ENCODE measurements at places on chromosomes 3 and 15.

DNA sequence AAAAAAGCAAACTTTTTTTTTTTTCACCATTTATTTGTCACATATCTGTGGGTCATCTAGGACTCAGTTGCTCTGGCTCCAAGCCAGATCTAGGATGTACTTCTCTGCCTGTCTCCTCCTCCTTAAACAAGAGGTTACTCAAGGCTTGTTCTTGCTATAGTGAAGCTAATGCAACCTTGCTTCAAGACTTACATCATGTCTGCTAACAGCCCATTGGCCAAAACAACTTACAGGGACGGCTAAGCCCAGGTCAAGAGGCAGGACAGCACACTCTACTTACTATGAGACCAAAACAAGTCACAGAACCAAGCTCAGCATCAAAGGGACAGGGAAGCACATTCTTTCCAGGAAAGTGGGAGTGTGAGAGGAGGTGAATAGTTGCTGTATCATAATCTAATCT is 123.8 kb upstream of the BNIP2 start:
- no peak for DNase-seq

DNA sequence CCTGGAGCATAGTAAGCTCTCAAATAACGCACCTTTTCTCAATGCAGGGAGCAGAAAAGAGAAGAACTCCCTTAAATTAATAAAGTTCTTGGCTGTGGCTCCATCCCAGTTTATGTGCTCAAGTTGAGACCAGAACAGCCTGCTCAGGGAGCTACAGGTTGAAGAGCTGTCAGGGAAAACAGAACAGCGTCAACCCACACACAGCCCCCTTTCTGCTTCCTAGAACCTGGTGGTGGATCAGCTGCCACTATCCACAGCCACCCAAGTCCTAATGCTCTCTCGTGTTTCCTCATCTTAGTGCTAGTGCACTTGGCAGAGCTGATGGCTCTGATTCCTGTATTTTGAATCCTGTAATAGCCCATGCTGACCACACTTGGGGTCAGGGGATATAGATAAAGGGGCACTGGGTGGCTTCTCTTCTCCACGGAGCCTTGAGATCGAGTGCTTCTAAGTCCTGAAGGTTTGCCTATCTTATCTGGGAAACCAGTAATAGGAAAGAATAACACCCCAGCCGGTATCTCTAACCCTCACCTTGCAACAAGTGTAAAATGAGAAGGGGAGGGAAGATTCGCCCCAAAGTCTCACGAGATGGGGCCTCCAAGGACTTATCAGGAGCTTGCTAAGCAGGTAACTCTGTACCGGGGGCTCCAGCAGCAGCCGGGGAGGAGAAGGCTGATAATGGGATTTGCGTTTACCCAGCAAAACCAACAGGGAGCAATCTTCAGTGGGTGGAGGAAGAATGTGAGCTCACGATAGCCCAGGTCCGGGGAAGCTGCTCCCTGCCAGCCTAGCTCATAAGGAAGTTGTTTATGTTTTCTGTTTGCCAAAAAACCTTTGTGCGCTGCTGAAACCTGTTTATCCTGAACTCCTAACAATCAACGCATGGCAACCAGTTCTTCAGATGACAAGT is 136.2 kb upstream of the ICE2 start:
- no peak for DNase-seq

GRCh38 chr3:28947061-28947460 is 333.8 kb upstream of the RBMS3 start:
- no peak for DNase-seq

DNA sequence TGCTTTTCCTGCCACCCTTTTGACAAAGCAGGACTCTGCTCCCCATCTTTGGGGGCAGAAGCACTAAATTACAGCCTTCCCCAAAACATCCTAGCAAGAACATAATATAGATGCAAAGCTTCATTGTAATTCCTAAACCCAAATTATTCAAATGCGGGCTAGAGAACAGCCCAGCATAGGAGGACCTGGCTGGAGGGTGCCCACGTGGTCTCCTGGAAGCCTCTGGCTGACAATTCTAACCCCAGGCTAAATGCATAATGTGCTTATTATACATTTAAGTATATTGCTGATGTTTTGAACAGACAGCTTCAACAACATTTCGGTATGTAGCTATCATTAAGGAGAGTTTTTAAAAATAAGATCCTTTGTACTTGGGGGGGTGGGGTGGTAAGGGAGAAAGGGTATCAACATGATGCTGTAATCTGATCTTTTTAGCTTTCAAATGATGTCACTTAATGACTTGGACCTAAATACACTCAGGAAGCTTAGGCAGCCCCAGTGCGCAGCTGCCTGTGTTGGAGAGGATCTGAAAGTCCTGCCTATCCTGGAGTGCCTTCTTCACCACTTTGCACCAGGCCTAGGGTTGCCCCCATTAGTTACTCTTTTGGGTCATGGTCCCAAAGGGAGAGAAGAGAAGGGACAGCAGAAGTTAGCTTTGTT is 57.2 kb upstream of the USP3 start:
- no peak for DNase-seq

DNA sequence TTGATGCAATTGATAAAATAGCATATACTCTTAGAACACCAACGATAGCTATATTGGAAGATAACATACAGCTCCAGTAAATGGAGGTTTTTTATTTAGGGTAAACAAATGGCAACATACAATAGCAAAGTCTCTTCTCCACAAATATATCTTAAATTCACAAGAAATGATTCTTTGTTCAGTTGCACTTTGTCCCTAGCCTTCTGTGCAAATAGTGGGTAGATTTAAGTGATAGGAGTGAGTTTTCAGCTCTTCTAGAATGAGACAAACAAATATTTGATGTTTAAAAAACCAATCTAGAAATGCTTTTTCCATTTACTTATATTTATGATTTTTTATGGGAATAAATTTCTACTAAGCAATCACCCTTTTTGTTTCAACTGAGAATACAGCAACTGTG is 253.8 kb downstream of the NEK10 start:
- no peak for DNase-seq

DNA sequence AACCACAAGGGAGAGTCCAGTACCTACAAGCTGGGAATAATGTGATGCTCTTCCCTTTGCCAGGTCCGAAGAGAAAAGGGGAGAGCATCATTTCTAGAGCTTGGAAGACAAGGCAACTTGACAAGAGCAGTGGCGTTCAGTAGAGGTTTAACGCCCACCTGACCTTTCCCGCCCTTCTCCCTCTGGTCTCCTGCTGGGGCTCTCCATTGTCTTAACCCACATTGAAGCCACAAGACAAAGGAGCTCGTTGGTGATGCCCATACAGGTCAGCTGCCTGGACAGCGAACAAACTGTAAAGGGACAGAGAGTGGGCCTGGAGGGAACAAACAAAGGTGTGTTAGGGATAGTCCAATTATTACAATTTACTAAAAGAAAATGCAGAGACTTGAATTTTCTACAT is 13.1 kb upstream of the DUT start:
- DNase-seq, result no peak

DNA sequence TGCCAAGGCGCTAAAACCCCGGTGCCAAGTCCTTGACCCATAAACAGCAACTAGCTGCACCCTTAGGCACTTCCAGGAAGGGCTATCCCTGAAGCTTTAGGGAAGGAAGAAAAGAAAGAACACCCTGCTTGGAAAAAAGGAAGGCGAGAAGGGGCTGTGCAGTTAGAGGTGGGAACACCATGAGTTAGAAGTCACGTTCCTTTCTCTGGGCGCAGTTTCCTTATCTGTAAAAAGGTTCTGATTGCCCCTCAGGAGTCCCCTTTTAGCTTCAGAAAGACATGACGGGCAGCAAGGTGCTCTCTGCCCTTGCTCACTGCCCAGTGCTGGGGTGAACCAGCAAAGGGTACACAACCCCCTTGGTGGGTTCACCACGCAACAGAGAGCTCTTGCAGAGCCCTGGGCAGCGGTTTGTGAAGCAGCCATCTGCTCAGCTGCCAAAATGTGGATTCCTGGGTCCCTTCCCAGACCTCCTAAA is 798 bp downstream of the GCHFR start:
- no peak for DNase-seq

GRCh38 chr3:57446318-57446841 is 97.8 kb downstream of the DNAH12 start:
- DNase-seq, result no peak

DNA sequence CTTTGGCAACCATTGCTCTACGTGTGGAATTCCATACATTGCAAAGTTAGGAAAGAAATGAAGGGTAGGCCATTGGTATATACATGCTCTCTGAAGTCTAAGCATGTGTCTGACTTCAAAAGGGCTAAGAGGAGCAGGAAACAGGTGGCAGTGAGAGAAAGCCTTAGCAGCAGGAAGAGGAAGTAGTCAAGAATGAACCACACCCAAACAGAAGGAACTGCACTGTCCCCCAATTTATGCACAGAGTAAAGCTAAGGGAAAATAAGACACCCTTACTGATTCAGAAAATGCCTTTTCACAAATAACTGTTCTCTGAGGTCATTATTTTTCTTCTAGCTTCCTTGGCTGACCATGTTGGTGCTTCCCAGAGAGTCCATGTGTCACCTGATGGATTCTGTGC is 575.4 kb downstream of the NTRK3 start:
- no peak for DNase-seq

GRCh38 chr3:187368251-187369088 is at the start of gene RTP4:
Gene RTP4 (plus strand): TSS chr3:187368385. CDS start chr3:187368442, 57 bp downstream.
- DNase-seq, result peak; percentile 8

DNA sequence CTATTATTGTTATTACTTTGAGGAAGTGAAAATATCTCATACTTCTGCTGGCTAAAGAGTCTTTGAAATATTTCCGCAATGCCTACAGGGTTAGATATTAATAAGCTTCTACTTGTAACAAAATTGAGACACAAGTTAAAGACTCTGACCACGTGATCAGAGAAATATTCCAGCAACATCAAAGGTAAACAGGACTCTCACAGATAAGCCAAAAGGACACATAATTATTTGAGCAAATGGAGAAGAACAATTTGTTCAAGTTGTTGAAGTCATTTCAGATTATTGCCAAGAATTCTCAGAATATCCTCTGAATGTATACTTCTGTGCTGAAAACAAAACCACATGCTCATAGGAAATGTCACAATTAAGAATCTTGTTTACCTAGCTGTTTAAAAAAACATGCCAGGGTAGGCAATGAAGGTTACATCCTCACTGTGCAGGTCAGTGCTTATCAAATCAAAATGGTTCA is 225.8 kb upstream of the ALCAM start:
- no peak for DNase-seq

DNA sequence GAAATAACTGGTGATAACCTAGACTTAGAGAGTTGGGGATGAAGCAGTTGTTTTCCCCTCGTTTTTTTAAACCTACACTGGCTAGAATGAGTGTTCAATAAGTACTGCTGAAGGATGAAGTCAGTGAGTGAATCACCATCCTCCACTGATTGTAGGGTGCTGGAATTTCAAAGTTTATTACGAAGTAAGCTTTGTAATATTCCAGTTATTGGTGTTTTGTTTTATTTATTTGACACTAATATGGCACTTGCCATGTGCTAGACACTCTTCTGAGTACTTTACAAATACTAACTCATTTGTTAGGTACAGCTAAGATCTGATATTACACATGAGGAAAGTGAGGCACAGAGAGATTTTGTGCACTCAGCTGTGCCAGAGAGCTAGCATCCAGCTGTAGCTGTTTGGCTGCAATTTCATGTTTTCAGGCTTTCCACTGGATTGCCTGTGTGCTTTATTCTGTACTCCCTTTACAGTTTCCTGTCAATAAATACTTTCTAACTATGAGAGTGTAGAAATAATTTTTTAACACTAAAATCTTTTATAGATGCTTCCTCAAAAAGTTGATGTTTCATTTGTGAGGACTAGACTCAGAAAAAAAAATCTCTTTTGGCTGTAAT is 5.8 kb downstream of the MAP2K5 start:
- no peak for DNase-seq

GRCh38 chr3:105915524-105915923 is 46.7 kb upstream of the CBLB start:
- no peak for DNase-seq

- no peak for DNase-seq
These were observed 288.8 kb upstream of the LRRFIP2 start for GRCh38 chr3:37463163-37463562.

DNA sequence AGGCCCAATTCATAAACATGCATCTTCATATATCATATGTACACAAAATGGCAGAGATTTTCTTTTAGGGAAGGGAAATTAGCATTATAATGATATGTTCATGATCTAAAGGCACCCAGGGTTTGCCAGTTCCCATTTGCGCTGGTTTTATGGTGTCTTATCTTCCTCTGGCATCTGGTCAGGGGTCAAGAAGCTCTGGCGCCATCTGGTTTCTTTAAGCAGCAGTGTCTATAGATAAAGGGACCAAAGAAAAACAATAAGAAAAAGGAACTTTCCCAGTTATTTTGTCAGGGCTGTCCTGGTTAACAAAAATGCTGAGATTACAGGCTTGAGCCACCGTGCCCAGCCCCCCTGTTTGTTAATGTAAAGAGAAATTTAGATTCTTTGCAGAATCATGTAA is 3.3 kb upstream of the DCP1A start:
- no peak for DNase-seq

DNA sequence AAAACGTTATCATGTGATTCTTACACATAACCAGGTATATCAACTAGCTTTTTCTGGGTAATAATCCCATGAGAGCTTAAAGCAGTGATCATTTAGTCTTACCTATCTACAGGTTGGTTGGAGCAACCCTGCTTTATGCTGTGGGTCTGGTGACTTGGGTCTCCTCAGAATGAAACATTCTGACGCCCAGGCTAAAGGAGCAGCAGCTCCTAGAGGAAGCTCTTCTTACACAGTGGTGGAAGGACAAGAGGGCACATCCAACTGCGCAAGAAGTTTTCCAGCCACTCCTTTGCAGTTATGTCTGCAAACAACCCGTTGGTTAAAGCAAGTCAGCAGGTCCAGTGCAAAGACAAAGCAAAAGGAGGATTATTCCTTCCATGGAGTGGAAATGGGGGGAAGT is 377.5 kb downstream of the EDEM1 start:
- no peak for DNase-seq

DNA sequence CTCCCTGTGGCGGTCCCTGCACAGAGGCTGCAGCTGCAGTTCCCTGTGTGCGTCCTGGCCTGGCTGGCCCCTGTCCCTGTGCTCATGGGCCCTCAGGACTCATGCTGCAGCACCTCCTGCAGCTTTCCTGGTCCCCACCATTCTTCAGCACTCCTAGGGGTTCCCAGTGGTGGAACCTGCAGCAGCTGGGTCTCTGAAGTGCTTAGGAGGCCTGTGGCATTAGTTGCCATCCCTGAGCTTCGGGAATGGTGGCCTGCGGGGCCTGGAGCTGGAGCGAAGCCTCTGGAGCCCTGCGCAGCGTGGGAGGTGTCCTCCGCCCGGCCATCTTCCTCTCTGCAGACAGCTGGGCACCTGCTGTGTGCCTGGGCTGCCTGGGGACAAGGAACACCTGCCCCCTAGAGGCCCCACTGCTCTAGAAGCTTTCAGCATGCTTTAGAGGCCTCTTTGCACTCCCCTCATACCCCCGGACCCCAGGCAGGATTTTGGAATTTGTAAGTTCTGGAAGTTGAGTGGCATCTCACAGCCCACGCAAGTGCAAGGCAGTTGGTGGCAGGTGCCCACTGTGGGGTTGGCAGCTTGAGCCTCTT is 13.1 kb downstream of the PLXNA1 start:
- DNase-seq, result no peak

GRCh38 chr15:96234109-96234892 is 96.2 kb upstream of the NR2F2 start:
- DNase-seq, result no peak
